ENCODE measurements at places on chromosomes 7 and 10.

- no peak for DNase-seq
These were observed 373.1 kb downstream of the KCNMA1 start for GRCh38 chr10:77264527-77264926.

DNA sequence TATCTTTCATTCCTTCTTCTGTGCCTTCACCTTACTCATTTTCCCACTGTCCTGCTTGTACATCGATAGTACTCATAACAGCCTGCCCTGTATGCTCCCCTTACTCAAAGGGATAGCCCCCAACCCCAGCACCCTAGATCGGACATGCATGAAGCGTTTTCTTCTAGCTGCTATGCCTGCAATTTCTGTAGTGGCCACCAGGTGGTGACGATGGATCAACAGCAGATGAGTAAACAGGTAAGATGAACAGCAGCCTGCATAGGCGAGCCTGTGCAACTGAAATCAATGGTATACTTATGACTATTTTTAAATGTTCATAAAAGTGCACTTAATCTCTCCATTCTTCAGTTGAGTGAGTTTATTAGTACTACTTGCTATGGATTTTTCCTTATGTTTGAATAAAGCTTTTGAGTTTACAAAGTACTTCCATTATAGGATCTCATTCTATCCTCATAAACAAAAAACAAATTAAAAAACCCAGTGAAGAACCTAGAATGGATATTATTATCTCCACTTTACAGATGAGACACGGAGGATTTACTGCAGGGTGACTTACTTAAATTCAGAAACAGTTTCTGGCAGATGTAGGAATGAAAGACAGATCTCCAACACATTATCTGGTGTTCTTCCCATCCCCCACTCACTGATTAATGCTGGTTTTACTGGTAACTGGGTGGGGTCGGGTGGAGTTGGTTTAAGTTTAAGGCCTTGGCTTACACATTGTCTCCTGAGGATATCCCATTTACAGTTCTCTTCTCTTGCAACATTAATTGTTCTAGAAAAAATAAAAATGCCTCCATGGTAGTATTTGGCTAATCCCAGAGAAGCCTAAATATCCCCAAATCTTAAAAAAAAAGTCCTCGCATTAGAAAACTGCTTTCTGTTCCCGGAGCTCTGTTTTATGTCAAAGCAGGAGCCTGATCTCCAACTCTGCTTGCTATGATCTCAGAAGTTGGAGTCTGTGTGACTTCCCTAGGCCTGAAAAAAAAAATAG lies 222.1 kb downstream of the GLI3 start:
- DNase-seq: no peak

GRCh38 chr7:2004841-2005725 lies 227.7 kb downstream of the MAD1L1 start:
- DNase-seq: no peak

GRCh38 chr7:70178787-70179186 lies 580.5 kb downstream of the AUTS2 start:
- no peak for DNase-seq

DNA sequence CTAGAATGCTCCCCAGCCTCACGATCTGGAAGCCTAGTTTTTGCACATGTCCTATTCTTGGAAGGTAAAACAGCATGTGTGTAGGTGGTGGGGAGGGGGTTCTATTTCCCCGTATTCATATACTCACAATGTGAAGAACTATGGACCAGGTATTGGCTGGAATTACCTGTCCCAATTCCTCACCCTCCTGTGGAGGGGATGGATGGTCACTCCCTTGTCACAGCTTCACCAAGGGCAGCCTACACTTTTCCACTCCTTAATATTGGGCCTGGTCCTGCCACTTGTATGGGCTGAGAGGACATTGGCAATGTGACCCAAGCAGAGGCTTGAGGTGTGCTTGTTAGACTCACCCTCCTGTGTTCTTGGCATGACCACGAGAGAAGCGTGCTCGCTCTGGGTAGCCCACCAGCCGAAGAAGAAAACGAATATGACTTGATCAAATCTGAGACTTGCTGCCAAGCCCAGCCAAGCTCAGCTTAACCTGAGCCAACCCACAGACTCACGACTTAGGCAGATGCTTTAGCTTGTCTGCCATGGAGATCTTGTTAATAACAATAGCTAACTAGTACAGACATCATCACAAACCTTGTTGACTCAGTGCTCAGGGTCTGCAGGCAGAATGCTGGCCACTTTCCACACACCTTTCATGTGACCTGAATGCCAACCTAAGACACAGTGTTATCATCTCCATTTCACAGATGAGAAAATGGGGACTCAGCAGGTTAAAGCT lies 17.2 kb downstream of the ZNF488 start:
- no peak for DNase-seq

DNA sequence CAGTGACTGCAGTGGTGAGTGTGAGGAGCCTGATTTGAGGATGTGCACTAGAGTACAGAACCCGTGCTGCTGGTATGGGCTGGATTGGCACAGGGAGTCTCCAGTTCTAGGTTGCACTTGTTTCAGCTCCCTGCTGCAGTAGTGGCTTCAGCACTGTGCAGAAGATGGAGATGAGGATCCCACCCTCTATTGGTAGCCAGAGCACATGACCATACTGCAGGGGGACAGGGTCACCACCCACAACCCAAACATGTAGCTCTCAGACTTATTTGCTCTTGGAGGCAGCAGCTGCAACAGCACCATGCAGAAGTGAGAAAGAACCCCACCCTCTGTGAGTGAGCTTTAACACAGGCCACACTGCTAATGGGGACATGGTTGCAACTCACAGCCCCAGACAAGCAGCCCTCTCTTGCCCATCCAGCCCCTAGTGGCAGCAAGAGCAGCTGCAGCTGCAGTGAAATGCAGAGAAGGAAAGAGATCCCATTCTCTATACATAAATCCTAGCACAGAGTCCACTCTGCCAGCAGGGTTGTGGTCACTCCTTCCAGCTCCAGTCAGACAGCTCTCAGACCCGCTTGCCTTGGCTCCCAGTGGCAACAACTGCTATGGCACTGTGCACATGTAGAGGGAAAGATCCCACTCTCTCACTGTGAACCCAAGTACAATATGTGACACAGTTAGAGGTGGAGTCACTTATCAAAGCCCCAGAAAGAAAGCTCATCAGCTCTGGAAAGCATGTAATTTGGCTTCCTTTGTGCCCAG lies 51.4 kb upstream of the SCIN start:
- DNase-seq: no peak

GRCh38 chr7:131436384-131436783 lies 108.7 kb downstream of the MKLN1 start:
- no peak for DNase-seq

DNA sequence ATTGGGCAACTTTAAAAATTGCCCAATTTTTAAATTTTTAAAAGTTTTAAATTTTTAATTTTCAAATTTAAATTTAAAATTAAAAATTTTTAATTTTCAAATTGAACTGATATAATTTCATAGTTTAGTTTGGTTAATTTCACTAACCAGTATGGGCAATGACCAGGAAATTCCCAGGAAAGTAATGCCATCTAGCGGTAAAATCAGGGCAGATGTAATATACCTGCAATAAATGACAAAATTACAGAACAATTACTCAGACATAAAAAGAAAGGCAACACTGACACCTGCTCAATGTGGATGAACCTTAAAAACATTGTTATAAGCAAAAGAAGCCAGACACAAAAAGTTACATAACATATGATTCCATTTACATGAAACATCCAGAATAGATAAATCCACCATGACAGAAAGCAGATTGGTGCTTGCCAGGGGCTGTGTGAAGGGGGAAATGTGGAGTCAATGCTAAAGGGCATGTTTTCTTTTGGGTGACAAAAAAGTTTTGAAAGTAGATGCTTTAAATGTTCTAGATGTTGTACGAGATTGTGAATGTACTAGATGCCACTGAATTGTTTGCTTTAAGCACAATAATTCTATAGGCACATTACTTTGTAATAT lies 28.6 kb upstream of the SLC16A12 start:
- no peak for DNase-seq

Measured in right hindlimb (tissue), 1 donor.